ENCODE measurements at places on chromosomes 7 and 10.
A peak's percentile ranks its signal among the peaks of the same experiment; 100 is the strongest.

GRCh38 chr7:158075633-158076001 lies 512.0 kb downstream of the PTPRN2 start:
- DNase-seq, result no peak

DNA sequence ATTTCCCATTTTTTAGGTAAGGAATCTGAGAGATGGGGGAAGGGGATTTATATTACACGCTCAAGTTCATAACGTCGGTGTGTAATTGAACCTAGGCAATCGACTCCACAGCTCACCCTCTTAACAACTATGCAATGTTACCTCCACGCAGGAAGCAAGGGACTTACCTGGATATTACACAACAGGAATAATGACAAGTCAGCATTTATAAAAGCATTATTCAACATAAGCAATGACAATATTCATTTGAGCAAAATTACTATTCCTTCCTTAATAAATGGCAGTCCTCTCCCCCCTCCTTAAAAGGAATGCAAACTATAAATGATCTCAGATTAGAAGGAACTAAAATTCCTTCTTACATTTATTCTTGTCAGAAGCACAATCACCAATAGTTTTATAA lies 104.0 kb downstream of the PCLO start:
- DNase-seq, result no peak

GRCh38 chr10:43304687-43305333 lies 37.9 kb upstream of the RASGEF1A start:
- DNase-seq, result peak; percentile 50

DNA sequence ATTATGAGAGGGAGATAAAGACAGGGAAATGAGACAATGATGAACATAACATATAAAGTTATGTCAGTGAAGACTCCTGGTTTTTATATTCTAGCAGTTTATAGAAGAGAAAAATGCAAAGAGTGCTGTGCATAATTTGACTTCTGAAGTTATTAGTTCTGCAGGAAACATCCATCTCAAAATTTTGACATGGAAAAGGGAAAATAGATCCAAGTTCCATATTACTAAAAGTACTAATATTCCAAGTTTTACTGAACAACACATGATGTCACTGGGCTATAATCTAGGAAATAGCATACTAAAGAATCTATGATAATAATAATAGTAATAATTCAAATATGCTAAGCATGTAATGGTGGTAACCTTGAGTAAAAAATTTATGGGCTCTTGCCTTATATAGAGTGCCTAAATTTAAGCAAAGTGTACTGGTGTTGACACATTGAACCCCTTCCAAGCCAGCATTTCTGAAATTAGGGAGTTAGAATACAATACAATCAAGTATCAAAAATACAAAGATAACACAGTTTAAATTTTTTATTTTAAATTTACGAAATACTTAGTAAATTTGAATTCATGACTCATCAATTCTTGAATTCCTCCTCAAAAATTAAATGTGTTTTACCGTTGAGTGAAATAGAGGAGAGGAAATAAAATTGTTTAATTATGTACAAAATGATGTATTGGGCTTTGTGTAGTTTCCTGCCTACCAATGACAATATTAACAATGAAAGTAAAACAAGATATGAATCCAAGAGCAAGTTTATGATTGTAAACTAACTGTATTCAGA lies 102.8 kb upstream of the KCND2 start:
- no peak for DNase-seq

DNA sequence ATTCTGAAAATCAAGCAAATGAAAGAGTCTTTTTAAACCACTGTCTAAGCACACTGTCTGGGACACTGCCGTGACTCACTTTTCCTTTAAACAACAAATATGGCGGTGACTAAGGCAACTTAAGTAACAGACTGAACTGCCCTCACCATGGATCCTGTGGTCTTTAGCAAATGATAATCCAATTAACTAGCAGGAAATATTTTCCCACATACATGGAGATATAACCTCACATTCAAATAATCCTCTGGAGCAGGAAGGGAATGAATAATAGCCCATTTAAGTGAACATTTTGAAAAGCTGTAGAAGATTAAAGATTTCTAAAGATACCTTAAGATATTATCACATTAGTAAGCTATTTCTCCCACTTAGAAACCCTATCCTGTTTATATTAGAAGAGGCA lies 40.3 kb upstream of the LRRC17 start:
- no peak for DNase-seq

- DNase-seq, result no peak
These were observed 117.6 kb downstream of the SEM1 start for GRCh38 chr7:96591900-96592676.

- no peak for DNase-seq
These were observed 1165.4 kb downstream of the GATA3 start for GRCh38 chr10:9219860-9220259.

DNA sequence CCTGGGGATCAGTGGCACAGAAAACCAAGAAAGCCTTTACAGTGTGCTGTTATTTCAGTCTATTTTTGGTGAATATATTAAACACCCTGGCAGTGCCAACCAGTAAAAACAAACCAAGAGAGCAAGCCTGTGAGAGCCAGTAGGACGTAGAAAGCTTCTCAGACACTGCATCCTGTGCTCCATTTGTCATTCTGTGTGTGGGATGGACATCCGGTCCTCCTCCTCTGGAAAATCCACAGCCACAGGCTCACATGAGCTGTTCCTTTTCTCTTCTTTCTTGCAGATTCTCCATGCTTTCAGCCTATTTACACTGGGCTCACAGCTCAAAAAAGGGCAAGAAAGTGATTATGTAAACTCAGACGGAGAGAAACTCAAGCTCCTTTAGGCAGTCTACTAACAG lies 119.7 kb upstream of the YAE1 start:
- DNase-seq, result no peak

DNA sequence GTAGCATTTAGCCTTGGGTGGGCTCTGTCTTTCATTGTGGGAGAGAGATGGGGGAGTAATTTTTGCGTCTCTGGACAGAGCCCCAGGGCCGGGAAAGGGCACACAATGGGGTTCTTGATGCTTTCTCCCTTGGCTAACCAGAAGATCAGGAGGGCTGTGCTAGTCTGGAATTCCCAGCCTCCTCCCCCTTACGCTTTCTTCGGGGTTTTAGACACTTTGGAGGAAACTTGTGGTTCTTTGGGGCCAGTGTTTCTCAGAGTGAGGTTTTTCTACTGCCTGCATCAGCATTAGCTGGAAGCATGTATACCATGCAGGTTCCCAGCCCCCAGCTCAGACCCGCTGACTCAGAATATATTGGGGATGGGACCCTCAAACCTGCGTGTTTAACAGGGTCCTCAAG lies 7.0 kb downstream of the NEURL1 start:
- DNase-seq, result no peak

GRCh38 chr10:46050941-46051623 lies 5.0 kb upstream of the MSMB start:
- no peak for DNase-seq

GRCh38 chr10:92146107-92146506 lies 144.8 kb downstream of the CPEB3 start:
- no peak for DNase-seq

GRCh38 chr10:74684462-74684861 lies 141.9 kb upstream of the KAT6B start:
- no peak for DNase-seq

DNA sequence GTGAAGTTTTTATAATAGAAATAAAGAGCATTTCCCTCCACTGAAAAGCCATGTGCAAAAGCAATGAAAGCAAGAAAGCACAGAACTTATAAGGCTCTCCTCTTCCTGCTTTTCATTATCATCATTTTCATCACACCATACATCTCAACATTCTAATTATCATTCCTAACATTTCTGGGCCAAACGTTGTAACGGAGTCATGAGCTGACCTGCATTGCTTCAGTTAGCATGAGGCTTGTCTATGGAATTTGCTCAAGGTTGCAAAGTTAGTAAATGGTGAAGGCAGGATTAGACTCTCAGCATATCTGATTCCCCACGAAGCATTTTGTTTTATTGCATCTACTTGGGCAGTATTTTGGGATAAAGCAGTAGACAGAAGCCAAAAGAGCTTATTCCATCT lies 11.4 kb downstream of the SCIN start:
- no peak for DNase-seq
